ENCODE measurements at places on chromosomes 11 and 22. TPM values are rescaled to one million over a fixed set of nuclear protein-coding genes. Genes with fewer than 3 reads are reported as not detected.

SMIM35 gene
- not detected for total RNA-seq

MRGPRX3 gene
- total RNA-seq: 0.23 TPM

IGLL5 gene
- not detected for total RNA-seq

SERHL2 gene
- 2.1 TPM for total RNA-seq

CARD18 gene
- not detected for total RNA-seq

CDC42BPG gene
- total RNA-seq: not detected

GLYATL2 gene
- not detected for total RNA-seq

HORMAD2 gene
- total RNA-seq: not detected
